ENCODE measurements at places on chromosomes 7 and 10.

DNA sequence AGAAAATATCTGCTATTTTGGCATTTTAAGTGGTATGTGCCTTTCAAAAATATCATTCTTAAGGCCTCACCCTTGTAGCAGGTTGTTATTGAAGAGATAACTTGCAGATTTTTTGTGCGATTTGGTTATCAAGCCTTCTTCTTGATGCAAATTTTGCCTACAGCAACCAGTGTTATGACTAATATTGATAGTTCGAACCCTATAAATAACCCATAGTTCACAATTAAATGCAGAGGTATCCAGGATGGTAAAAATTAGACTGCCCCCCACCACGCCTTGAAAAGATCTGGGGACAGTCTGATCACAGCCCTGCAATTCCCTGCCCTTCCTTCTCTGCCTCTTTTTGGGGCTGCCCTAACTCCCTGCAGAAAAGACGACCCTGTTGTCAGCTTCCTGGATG, 28.4 kb upstream of the RAPGEF5 start:
- no peak for DNase-seq

DNA sequence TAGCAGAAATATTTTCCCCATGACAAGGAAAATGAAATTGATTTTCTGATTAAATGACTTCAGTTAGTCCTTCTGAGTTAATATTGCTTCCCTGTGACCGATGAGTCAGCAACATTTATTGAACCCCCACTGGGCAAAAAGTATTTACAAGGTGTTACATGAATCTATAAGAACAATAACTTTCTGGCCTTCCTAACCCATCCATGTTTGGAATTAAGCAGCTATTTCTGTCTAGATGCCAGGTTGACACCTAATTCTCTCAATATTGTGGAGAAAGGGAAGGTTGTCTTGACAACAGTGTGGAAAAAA, 112.9 kb upstream of the JAZF1 start:
- DNase-seq = no peak

- no peak for DNase-seq
Measured at GRCh38 chr7:75961218-75961617, 33.2 kb downstream of the TMEM120A start.

- no peak for DNase-seq
Measured at GRCh38 chr7:14761510-14762296, 140.8 kb downstream of the DGKB start.

DNA sequence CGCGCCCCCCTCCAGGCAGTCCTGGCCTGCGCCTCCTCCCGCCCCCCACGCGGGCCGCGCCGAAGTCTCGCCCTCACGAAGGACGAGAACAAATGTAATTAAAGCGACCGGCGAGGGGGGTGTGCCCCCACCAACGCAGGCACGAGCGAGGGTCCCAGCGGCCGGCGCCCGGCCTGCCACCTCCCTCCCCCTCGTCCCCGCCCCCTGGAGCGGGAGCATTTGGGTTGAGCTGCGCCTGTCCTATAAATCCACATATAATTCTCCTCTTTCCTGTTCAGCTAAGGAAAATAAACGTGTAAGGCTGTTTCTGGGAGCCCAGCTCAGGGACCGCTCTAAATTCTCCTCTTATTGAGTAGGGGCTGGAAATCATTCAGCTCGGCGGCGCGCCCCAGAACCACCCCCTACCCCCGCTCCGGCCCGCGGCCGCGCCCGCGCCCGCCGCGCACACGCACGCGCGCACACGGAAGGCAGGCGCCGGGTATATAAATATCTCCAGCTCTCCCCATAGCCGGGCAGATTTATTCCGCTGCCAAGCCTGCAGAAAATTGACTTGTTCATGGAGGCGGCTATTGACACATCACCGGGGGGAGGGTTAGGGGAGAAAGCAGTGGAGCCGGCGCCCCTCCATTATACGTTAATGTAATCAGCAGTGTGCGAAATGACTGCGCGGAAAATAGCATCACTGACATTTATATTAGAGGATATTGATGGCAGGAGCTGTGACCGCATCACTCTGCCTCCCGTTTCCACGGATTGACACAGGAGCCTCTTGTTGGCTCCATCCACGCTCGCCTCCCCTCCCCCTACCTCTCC, 61.6 kb upstream of the BTRC start:
- no peak for DNase-seq

- DNase-seq = no peak
Measured at GRCh38 chr7:82534684-82535083, 91.1 kb upstream of the CACNA2D1 start.

GRCh38 chr7:45573204-45573603, 964 bp upstream of the ADCY1 start:
- no peak for DNase-seq

DNA sequence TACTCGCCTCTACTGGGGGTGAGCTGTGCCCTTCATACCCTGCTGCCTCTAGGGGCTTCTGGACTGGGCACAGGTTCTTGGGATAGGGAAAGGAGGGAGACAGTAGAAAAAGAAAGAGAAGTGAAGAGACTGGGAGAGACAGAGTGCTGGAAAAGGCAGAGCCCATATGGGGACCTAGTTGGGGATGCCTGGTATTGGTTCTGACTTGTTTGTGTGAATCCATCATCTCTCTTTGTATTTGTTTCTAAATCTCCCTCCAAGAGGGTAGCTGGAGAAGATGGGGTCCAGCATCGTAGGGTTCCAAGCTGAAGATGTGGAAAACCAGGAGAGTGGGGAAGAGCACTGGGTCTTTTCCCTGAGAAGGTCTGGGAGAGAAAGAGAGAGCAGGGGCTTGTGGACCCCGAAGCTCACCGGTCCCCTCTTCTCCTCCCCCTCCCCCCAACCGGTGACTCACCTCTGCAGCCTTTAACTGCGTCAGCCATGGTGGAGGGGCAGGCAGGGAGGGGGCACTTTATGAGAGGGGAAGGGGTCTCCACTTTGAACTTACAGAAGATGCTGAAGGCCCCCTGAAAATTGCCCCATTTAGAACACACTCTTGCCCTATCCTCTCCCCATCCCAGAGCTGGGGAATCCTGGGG, 3.2 kb upstream of the VGF start:
- no peak for DNase-seq

GRCh38 chr10:62153191-62153590, 115.5 kb downstream of the RTKN2 start:
- no peak for DNase-seq

DNA sequence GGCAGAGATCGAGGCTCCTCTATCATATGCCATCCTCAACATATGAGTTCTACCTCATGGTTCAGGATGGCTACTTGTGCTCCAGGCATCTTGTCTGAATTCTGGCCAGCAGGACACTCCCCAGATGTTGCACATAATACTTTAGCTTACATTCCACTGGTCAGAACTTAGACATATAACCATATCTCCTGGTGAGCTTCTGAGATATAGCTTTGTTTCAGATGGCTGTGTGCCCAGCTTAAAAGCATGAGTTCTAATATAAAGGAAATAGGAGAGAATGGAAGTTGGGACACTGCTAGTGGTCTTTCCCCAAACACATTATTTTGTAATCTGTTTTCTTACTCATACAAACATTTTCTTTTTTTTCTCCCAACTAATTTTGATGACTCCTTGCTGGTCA, 50.8 kb upstream of the IFRD1 start:
- DNase-seq = no peak

DNA sequence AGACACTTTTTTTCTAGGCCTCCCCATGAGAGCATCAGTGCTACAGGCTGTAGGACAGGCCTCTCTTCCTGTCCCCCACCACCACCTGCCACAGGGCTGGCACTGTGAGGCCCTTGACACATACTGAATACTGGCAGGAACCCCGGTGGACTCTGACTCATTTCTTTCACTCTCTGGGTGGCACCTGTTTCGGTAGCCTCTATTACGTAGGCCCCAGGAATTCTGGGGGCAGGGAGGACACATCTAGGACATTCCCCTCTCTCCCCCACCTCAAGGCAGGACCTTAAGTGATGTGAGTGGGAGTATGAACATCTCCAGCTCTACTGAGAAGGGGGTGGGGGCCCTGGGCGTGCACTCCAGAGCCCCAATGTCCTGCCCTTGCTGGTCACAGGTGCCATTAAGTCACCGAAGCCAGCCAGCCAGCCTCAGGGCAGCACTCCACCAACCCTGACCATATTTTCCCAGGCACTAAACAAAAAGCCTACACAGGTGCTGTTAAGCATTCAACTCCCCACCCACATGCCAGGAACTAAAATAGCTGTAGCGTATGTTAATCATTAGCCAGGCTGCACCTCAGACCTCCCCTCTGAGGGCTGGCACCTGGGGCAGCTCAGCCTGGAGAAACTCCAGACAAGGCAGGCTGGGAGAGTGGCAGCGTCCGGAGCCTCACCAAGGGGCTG, 8.9 kb downstream of the ANXA11 start:
- peak; percentile 85 for DNase-seq

DNA sequence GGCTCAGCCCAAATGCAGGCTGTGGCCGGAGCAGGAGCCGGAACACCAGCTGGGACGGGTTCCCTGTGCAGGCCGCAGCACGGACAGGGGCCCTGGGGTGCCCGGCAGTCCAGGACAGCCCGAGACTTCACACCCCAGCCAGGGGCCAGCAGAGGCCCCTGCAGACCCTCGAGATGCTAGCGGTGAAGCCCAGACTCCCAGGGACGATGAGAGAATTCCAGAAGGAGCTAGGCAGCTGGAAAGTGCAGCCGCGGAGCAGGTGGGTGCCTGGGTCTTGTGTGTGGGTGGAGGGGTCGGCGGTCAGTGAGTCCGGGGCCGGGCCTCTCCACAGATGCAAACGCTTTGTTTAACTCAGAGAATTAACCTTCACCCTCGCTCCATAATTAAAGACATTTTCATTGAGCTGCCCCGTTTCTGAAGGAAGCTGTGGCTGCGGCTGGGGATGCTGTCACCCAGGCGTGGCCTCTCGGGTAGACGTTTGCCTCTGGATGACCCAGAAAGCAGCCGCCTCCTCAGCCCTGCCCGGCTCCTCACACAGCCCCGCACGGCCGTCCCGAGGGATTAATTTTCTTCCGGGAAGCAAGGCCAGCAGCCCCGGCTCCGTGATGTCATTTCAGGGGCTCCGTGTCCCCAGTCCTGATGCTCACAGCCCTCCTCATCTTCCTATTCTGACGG, 26.5 kb downstream of the KNDC1 start:
- no peak for DNase-seq

GRCh38 chr7:36153571-36154097, 580 bp downstream of the EEPD1 start:
- DNase-seq = no peak

DNA sequence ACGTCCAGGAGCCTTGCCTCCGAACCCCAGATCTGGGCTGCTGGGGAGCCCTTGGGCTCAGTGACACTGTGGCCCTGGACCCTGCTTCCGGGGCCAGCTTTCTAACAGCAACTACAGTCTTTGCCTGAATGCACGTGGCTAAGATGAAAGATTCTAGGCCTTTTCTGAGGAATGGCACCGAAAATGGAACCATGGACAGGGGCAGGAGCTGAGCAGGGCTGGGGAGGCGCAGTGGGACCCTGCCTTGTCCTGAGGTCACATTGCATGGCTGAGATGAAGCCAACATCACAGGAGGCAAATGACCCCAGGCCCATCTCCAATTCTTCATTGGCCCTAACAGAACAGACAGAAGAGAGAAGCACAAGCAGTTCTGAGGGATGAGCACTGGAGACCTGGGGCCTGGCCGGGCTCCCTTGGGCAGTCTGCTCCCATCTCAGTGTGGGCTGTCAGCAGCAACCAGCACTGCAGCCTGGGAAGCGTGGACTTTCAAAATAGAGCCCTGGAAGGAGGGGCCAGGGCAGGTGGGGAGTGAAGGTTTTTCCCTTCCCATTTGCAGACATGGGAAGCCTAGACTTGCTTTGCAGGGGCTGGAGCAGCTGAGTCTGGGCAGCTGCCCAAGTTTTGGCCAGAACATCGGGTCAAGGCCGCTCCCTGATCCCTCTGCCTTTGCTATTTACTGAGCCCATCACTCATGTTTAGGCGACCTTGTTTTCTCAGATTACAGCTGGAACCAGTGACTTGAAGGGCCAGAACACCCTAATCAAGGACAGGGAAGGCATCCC, 114.4 kb upstream of the TCERG1L start:
- DNase-seq = no peak

- DNase-seq = no peak
Measured at GRCh38 chr10:61964949-61965702, 63.6 kb downstream of the ARID5B start.

GRCh38 chr10:114876169-114876568, 54.6 kb downstream of the FHIP2A start:
- DNase-seq = no peak

DNA sequence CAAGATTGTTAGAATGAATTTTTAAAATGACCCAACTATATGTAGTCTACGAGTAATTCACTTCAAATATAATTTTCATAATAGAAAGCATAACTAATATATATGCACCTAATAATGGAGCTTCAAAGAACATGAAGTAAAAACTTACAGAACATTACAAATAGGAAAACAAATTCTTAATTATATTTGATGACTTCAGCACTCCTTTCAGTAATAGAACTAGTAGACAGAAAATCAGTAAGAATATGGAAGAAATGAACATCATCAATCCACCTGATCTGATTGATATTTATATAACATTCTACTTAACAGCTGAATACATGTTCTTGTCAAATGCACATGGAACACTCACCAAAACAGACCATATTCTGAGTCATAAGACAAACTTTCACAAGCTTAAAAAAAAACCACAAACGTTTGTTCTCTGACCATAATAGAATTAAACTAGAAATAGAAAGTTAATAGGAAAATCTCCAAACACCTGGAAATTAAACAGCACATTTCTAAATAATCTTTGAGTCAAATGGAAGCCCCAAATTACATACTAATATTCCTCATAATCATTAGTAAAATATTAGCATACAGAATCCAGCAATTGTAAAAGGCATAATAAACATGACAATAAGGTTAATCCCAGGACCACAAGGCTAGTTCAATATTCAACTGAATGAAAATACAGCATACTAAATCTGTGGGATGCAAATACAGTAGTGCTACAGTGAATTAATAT, 48.0 kb downstream of the BRAF start:
- no peak for DNase-seq

- no peak for DNase-seq
Measured at GRCh38 chr10:21047511-21047910, 150.4 kb upstream of the NEBL start.

GRCh38 chr7:999941-1000935, 17.3 kb downstream of the CYP2W1 start:
- DNase-seq = no peak

- DNase-seq = no peak
Measured at GRCh38 chr7:43671521-43671920, 57.8 kb downstream of the COA1 start.
